ENCODE measurements at places on chromosomes 2 and 18.

- DNase-seq, result no peak
Measured at GRCh38 chr2:61218817-61219170, 56.8 kb downstream of the C2orf74 start.

GRCh38 chr2:40872580-40872979, 420.7 kb upstream of the SLC8A1 start:
- DNase-seq, result no peak

GRCh38 chr2:132923787-132924186, 253.8 kb upstream of the LYPD1 start:
- no peak for DNase-seq

GRCh38 chr2:79758042-79758441, 245.2 kb downstream of the CTNNA2 start:
- DNase-seq, result no peak
